Stimulated activated CD4-positive, alpha-beta T cell treated with anti-CD3 and anti-CD28 coated beads, Interleukin-15, amount 100 ng/mL, for 1 hour (primary cell): ENCODE measurements at places on chromosomes 5 and 9.

GRCh38 chr9:91426123-91426745, 2.6 kb upstream of the NFIL3 start:
- DNase-seq: no peak

GRCh38 chr9:98038958-98039357, 17.6 kb upstream of the NANS start:
- DNase-seq: no peak

DNA sequence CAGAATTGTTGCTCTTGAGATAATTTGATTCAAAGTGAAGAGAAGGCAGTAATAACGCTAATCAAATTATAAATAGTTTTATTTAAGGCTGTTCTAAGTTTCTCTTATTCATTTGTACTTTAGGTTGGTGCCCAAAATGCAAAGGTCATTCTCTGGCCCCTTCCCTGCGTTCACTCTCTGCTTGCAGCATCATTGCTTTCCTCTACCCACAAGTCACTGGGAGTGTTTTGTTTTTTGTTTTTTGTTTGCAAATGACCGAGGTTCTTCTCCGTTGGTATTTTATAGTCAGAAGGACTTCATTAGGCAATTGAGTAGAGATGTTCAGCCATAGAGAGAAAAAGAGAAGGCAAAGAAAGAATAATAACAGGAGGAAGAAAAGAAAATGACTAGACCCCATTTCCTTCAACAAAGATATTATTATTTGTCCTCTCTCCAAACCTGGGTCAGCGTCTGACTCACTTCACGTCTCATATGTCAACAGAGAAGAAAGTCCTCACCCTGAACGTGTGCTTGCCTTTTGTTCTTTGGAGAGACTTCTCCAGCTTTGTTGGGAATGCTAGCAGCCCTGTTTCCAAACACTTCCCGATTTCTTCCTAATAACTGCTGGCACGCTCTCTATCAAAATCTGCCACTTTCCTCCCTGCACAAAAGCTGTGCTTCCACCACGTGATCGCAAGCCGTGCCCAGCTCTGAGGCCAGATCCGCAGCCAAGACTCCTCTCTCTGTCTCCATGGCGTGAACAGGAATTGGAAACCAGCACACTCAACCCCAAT, 119.8 kb downstream of the EBF1 start:
- DNase-seq: no peak

GRCh38 chr9:13707612-13708576, 428.4 kb upstream of the MPDZ start:
- DNase-seq: no peak

DNA sequence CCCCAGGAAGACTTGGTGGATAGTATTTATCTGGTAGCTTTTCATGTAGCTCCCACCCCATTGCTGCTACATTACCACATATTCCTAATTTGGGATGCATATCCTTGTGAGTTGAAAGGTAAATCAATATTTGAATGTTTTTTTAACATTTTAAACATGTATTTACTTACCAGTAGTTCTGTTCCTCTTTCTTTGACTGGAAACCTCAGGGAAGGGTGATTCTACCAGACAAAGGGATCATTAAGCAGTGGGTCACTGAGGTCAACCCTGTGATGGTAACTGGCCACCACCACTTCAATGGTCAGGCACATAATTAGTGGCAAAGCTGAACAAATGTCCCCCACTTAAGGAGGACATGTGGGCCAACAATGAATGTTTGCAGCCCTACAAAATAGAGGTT, 27.2 kb upstream of the KLF9 start:
- DNase-seq: no peak

GRCh38 chr5:146394486-146394885, 52.6 kb upstream of the TCERG1 start:
- DNase-seq: no peak

- no peak for DNase-seq
These were observed 49.5 kb upstream of the ALDH1B1 start for GRCh38 chr9:38343037-38343436.

DNA sequence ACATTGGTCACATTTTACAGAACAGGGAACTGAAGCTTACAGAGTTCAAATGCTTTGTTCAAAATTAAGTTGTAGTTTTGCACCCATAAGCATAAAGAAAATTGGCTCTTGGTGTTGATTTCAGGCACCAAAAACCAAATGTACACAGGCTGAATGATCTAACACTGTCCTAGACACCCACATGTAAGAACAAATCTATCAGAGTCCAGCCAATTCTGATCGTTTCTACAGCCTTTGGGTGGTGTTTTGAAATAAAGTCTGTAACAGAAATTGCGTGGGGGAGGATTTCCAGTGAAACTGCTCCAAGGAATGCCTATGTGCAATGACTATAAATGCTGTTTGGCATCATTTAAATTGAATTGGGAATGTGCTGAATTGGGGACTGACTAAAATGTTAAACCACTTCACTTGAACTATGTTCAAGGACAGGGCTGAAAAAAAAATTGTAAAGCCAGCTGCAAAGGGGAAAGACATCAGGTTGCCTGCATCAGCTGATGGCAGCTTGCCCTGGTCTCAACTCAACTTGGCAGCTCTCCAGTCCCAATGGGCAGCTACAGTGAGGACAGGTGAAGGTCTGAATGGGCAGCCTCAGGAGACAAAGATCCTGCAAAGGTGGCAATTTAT, 92.2 kb upstream of the TRPC7 start:
- no peak for DNase-seq

GRCh38 chr5:156259618-156260017, 67.3 kb upstream of the SGCD start:
- no peak for DNase-seq
